Stimulated activated CD8-positive, alpha-beta memory T cell treated with anti-CD3 and anti-CD28 coated beads, Interleukin-2, amount 100 ng/mL, for 1 hour (primary cell): ENCODE measurements at places on chromosomes 6 and 20.

GRCh38 chr20:2150660-2151059, 49.0 kb downstream of the STK35 start:
- DNase-seq, result no peak

DNA sequence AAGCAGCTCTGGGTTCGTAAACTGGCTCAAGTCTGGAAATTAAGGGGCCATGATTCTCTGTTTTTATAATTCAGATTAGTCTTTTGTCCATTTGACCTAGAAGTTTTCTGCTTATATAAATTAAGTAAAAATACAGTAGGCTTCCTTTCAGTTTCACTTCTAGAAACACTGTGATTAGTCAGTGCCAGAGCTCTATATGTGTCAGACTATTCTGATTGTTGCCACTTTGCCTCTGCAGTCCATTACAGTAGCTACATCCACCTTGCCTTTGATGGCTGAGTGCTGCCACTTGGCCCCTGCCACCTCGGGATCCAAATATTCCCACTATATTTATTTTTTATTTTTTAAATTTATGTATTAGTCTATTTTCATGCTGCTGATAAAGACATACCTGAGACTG, 7.9 kb downstream of the ZC2HC1B start:
- no peak for DNase-seq

DNA sequence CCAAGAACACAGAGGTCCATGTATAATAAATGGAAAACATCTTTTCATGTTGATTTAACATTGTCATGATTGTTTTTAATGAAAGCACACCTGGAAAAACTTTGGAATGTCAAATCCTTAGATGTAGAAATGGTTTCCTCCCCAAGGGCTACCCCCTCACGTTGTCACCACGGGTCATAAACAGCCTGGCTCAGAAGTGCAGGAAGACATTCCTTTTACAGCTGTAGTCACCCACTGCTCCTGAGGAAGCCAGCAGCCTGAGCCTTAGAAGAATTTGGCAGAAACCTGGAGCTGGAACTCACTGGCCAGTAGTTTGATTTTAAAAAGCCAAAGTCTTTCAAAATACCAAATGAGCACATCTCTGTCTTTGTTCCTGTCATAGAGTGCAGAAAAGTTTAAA, 23.7 kb downstream of the ADGRF5 start:
- DNase-seq, result no peak

GRCh38 chr20:60010689-60011458, 52.7 kb downstream of the CDH26 start:
- no peak for DNase-seq

DNA sequence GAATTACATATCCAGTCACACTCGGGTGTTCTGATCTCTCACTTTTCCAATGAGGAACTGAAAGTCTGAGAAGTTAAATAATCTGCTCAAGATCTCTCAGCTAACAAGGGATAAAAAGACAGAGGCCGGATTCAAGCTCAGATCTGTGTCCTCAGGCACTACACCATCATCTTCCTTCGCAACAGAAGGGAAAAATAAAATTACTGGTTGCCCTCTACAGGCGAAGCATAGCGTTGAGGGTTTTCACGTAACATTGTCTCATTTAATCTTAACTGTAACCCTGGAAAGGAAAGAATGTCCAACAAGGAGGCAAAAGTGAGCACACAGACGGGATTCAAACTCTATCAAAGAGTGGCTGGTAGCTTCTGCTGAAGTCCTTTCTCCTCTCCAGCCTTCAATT, 67.8 kb upstream of the ANKEF1 start:
- no peak for DNase-seq

GRCh38 chr20:25394276-25394675, 3.6 kb upstream of the ABHD12 start:
- no peak for DNase-seq

DNA sequence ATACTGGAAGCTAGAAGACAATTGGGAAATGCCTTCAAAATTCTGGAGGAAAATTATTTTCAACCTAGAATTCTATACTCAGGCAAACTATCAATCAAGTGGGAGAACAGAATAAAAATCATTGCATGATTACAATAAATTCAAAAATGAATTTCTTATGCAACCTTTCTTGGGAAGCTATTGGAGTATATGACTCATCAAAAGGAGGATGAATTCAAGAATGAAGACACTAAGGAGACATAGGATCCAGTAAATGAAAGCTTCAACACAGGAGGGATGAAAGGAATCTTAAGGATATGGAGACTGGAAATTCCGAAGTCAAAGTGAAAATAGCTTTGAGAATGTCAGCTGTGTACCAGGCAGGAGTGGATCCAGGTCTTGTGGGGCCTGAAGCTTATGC, 12.6 kb upstream of the UBR2 start:
- DNase-seq, result no peak

- no peak for DNase-seq
Measured at GRCh38 chr6:3620389-3620788, 131.1 kb downstream of the PXDC1 start.

GRCh38 chr20:38277691-38278090, 17.2 kb upstream of the KIAA1755 start:
- no peak for DNase-seq

DNA sequence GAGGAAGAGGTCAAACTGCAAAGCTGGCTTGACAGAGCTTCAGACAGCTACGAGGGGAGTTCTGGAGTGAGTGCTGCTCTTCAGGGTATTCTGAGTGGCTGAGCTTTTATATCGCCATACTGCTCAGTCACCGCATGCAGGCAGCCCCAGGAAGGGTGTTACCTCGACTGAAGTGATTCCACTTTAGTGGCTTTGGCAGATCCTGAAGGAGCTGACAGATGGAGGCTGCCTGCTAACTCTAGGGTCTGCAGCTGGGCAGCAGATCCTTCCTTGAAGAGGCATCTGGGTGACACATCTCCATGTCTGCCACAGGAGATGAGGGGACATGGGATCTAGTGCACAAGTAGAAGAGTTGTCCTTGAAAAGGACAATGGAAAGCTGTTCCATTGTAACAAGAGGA, 3.7 kb upstream of the DEK start:
- DNase-seq, result no peak

GRCh38 chr6:45419571-45420082, 41.9 kb upstream of the SUPT3H start:
- peak; percentile 39 for DNase-seq

DNA sequence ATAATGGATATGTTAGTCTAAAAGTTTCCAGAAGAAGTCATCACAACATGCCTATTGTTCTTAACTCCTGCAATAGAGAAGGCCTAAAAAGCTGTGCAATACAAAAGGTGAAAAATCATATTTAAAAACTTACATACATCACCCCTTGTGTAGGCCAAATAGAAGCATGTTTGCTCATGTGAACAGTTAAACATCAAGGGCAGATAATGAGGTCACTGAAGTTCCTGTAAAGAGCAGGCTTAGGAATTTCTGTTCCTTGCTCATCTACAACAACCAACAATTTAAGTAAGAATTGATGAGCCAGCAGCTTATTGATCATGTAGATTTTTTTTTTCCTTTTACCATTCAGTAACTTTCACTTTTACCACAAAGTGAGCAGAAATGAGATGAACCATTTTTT, 7.5 kb upstream of the NUP153 start:
- DNase-seq, result no peak

- DNase-seq, result no peak
Measured at GRCh38 chr20:5748246-5748645, 2.0 kb upstream of the SHLD1 start.

DNA sequence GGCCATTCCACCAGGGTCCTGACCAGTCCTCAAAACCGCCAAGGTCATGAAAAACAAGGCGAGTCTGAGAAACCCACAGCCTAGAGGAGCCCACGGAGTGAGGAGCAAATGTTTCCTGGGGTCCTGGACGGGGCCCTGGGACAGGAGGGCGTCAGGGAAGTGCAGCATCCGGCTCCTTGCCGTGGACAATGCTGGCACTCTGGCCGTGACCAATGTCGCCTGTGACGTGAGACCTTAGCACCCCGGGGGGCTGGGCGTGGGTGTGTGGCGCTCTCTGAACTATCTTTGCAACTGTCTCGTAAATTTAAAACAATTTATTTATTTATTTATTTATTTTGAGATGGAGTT, 34.1 kb upstream of the SLCO4A1 start:
- DNase-seq, result no peak

GRCh38 chr6:56368491-56368890, 121.1 kb upstream of the COL21A1 start:
- no peak for DNase-seq

DNA sequence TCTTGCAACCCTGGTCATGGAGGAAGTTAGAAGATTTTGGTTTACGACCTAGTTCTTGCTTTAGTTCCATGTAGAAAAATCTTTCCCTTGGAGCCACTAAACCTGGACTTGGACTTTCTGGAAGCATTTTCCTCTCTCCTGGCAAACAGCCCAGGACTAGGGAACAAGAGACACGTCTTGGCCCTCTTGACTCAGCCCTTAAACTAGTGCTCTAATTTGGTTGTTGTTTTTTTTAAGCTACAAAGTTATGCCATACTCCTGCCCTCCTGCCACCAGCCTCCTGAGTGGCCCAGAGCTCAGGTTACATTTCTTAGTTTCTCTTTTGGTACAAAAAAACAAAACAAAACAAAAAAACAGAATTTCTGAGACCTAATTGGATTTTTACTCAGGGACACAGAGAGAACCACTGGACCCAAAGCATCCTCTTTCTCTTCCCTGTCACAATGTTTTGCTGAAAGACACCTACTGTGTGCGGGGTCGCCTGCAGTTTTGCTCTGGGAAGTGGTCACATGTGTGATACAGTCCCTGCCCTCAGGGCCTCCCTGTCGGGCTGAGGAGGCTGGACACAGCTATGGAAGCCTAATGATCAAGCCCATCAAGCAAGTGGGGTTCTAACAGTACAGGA, 32.3 kb upstream of the SCUBE3 start:
- DNase-seq, result no peak

DNA sequence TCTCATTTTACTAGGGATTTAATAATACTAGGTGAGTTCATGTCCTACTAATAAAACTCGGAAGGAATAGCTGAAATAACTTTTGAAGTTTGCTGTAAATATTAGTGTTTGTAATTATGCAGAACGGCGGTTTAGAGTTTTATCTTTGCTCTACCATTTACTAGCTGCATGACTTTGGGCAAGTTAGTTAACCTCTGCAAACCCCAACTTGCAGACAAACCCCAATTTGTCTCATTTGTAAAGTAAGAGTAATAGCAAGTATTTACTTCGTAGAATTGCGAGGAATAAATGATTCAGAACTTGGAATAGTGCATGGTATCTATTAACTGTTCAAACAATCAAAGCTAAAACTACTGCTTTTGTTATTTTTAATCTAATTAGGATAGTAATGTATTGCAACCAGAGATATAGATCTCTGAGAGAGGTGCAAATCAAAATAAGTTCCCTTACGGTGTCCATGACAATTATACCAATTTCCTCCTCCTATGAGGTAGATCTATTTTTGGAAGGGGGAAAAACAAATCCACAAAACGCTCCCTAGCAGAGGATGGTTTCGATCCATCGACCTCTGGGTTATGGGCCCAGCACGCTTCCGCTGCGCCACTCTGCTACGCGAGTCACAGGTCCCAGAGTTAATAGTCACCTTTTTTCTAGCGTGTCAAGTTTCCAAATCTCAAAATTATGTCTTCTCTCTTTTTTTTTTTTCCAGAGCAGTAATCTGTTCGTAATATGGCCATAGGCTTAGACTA, 35.1 kb upstream of the BTN3A2 start:
- DNase-seq, result no peak

DNA sequence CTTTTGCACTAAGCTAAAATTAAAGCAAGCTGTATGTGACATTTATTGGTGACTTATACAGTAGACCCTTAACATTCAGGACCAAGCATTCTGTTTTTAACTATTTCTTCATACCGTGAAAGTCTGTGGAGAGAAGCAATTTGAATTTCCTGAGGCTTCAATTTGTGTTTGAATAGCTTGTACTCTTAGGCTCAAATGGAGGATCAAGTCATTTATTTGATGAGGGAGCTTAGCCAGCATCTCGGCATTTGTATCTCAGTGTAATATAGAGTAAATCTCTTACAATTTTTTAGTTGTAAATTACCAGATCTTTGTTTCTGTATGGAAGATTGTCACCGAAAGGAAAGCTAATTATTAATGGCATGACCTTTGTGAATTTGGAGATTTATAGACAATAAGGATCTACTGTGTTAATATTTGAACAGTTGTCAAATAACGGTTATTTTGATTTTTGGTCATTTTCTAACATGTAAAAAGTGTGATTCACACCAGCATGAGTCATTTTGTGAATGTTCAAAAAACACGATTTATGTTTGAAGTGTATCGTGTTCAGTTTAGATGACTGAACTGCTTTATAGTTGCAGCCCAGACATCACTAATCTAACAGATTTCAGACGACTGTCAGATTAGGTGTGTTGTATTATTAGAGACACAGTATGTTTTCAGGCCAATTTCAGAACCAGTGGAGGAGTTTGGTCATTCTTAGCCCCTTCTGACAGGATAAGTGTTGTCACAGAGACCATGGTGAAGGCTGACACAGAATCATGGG, 332.9 kb downstream of the CDKAL1 start:
- DNase-seq, result no peak

DNA sequence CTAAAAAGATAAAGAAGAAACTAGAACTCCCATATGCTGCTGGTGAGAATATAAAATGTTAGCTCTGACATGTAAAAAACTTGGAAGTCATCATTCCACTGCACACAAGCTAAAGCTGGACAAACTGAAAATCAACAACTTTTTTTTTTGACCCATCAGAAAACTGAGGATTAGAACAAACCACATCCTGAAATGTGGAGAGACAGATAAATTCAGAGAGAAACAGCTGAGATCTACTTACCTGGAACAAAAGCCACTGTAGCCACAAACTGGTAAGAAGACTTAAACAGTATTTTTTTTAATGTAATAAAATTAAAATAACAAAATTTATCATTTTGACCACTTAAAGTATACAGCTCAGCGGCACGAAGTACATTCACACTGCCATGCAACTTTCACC, 408.5 kb upstream of the RGS17 start:
- no peak for DNase-seq

GRCh38 chr6:135298455-135298854, 117.3 kb downstream of the MYB start:
- no peak for DNase-seq

- DNase-seq, result no peak
Measured at GRCh38 chr20:10963717-10964266, 290.0 kb upstream of the JAG1 start.
